ENCODE measurements at places on chromosomes 16 and 17. TPM values are rescaled to one million over a fixed set of nuclear protein-coding genes. Genes with fewer than 3 reads are reported as not detected.

OTOA gene
- not detected for polyA plus RNA-seq

SOX8 gene
- 4.7 TPM for polyA plus RNA-seq

SPATA22 gene
- not detected for polyA plus RNA-seq

CFAP119 gene
- 6.1 TPM for polyA plus RNA-seq

DNA sequence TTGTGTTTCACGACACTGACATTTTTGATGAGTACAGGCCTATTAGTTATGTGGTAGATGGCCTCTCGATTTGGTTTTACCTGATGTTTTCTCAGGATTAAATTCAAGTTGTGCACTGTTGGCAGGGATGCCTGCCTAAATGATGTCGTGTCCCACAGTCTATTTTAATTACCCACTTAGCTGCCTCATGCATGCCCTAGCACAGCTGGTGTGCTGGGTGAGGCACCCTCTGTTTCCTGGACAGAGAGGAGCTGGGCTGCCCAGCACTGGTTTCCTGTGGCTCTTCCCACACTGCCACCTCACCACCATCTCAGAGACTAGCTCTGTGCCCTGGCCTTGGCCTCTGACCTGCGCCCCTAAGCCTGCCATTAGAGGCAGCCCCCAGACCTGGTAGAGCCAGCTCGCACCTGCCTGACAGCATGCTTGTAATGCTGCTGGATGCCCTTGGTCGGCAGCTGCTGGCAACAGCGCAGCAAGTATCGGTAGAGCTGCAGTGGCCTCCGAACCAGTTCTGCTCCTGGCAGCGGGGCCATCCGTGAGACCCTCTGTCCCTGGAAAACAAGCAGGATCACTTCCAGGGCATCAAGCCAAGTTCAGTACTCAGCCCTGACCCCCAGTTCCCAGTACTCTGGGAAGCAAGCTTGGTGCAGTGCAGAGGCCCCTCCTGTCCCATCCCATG is 10.9 kb downstream of the LYRM9 start:
- DNase-seq, result no peak

GRCh38 chr17:45092911-45093430 is 31.9 kb downstream of the NMT1 start:
- DNase-seq, result peak; percentile 86

- DNase-seq, result no peak
These were observed 79.0 kb downstream of the PITPNC1 start for GRCh38 chr17:67456103-67456502.

DNA sequence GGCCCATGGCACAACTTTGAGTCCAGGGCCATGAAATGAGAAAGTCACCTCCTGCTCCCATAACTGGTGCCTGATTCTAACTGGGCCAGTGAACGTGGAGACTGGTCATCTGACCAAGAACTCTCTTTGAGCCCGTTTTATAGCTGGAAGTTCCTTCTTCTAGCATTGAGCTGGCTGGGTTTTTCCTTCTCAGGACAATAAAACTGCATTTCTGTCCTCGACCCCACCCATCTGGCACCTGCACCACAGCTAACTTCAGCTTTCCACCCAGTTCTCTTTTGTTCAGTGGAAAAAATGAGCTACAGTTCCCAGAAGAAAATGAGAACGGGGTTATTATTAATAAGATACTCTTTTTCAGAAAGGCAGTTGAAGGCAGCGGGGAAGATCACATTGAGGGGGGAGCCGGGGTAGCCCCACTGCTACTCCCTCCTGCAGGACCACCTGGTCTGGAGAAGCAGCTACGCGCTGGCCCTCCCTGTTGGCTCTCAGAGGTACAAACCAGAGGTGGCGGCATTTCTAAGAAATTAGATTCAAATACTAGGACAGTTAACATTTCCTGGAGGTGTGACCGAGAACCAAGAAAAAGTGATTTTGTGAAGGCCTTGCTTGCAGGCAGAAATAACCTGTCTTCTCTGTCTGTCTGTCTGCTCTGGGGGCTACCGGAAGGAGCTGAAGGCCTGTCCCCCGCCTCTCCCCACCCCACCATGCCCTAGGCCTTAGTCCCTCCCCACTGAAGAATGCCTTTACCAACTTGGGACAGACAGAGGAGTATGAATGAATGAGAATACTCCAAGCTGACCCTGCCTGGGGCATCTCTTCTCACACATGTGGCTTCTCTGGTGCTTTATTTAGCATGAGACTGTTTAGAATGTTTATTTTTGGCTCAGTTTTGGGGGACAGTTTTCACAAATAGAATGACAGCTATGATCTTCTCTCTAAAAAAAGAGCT is 123.9 kb downstream of the XYLT1 start:
- peak; percentile 36 for DNase-seq

DNA sequence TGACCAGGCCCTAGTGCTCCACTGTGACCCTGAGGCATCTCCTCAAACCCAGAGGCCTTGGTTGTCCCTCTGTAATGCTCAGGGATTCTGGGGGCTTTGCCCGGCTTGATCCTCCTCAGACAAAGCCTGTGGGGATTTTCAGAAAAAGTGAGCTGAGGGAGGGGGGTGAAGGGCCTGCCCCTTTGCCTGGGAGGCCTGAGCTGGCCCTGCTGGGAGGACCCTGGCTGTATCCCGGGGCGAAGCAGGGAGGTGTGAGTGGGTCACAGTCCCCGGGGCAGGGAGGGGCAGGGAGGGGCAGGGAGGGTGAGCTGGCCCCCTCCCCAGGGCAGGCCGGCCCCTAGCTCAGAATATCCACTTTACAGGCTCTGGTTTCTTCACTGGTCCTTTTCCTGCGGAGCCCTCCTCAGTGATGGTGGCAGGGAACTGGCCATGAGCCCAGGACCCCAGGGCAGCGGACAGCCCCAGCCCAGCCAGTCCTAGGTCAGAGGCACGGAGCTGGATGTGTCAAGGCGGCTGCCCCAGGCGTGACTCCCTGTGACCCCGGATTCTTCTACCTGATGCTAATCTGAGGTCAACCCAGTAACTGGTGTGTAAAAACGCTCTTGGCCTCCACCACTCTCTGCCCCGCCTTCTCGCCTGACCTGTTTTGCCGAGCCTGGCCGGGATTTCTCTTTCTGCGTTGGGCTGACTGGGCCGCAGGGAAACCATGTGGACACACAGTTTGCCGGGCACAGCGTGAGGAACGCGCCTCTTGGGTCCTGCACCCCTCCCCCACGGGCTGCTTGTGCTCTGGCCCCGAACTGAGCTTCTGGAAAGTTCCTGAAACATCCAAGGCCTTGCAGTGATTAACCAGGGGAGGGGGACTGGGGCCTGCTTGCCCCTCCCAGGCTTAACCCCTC is 5.8 kb upstream of the FASN start:
- peak; percentile 90 for DNase-seq

DNA sequence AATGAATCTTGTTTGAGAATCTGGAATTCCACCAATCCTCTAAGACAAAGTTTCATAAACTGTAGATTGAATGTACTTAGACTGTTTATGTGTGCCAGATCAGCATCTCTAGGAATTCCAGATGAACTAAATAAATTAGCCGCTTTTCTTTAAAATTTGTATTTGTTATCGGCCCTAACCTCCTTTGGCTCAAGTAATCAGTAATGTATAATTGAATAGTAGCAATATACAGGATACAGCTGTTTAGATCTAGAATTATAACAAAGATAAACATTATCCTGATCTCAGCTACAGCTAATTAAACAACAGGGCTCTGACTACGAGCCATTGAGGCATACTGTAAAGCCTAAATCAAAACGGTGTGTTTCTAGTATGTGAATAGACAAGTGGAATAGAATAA is 120.3 kb downstream of the CYB561 start:
- no peak for DNase-seq

- no peak for DNase-seq
These were observed 12.0 kb downstream of the CBFB start for GRCh38 chr16:67040906-67041305.

- DNase-seq, result no peak
These were observed 33.0 kb downstream of the USP10 start for GRCh38 chr16:84732674-84733352.

GRCh38 chr16:54936201-54936978 is 5.7 kb downstream of the IRX5 start:
- DNase-seq, result peak; percentile 56

DNA sequence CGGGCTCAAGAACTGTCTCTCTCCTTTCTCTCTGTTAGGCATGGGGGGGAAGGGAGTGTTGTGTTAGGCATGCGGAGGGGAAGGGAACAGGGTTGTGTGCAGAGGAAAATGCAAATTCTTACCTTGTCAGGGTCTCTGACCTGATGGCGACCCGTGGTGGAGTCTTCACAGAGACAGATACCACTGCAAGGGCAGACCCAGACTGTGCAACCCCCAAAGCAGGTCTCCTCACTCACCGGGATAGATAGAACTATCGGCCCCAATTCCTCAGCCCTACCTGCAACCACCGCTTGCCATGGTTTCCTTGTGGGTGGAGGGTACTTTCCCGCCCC is 9.6 kb upstream of the MPP2 start:
- no peak for DNase-seq

DNA sequence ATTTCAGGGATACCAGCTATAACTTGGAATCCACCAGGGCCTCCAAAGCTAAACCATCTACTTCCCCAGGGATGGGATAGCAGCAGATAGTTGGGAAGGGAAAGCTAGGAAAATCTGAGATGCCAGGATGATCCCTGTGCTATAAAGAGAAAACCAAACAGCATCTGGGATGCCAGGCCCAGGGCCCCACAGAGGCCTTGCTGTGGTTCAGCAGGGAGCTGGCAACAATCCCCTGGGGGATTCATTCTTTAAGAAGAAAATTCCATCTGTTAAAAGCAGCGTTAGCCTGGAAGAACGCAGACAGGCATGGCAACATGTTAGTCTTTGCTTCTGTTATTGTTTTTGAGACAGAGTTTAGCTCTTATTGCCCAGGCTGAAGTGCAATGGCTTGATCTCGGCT is 16.6 kb downstream of the MYO18A start:
- peak; percentile 26 for DNase-seq

DNA sequence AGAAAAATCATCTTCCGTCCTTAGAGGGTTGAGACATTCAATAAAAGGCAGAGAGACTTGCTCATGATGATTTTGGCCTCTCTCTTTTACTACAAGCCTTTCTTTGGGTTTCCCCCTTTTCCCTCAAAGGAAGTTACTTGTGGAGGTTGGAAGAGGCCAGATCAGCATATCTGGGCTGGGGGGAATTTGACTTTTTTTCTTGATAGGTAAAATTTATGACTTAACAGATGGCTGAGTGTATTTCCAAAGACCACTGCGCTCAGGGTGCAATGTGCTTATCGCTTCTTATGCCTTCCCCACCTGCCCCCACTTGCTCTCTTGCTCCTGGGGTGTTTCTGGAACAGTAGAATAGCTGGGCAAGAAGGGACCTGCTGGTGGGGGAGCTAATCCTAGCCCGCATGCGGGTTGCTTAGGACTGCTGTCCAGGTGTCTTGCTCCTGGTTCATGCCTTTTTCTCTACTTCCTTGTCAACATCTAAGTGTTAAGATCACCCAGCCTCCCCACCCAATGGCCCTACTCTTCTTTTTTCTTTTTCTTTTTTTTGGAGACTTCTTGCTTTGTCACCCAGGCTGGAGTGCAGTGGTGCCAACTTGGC is 131.9 kb downstream of the MSI2 start:
- DNase-seq, result no peak

DNA sequence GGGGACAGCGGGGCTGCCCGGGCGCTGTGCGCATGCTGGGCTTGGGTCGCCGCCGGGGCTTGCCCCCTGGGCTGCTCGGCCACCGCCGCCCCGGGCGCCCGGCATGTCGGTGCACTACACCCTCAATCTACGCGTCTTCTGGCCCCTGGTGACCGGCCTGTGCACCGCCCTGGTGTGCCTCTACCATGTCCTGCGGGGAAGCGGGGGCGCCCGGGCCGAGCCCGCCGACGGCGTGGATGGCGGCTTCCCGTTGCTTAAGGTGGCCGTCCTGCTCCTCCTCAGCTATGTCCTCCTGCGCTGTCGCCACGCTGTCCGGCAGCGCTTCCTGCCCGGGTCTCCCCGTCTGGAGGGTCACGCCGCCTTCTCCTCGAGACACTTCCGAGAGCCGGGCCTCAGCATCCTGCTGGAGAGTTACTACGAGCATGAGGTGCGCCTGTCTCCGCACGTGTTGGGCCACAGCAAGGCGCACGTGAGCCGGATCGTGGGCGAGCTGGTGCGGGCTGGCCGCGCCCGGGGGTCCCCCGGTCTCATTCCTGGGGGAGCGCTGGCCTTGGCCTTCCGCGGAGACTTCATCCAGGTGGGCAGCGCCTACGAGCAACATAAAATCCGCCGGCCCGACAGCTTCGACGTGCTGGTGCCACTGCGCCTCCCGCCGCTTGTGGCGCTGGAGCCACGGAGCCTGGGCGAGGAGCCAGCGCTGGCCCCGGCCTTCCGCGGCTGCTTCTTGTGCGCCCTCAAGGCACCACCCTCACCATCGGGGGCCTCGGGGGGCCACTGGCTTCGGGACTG is 789 bp downstream of the ITPRIPL2 start:
- DNase-seq, result peak; percentile 46

- DNase-seq, result no peak
These were observed 2.2 kb downstream of the TMEM204 start for GRCh38 chr16:1535391-1536291.

DNA sequence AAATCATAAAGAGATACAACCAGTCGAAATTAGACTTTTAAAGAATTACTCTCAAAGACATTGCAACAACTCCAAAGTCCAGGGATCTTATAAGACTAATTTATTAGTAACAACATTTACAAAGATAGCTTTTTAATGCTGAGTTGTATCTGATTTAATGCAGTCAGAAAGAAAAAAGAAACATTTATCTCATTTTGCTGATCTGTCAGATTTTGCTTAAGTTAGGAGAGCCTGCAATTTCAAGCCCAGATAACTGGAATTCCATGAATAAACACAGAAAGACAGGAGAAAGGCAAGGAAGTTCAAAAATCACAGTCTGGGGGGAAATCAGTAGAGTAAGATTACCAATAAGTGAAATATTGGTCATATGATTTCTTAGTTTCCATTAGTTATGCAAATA is 22.9 kb downstream of the SLFN11 start:
- no peak for DNase-seq

- no peak for DNase-seq
These were observed 8.8 kb downstream of the TMEM170A start for GRCh38 chr16:75455677-75456076.

GRCh38 chr17:56833057-56833808 is 487 bp downstream of the C17orf67 start:
- DNase-seq, result peak; percentile 91

DNA sequence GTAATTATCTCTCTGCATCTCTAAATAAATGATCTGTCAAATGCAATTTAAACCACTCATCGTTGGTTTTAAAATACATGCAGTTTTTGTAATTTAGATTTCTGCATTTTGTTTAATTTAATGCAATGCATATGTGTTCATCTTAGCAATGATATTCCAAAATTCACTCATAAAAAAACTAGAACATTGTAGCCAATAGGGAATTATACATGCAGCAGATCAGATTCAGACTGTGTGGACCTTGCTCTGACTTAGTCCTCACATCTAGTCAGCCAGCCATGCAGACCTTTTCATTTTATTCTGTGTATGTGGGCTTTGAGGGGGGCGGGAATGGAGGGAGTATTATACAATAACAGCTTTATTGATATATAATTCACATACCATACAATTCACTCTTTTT is 37.3 kb upstream of the SIAH1 start:
- DNase-seq, result no peak

DNA sequence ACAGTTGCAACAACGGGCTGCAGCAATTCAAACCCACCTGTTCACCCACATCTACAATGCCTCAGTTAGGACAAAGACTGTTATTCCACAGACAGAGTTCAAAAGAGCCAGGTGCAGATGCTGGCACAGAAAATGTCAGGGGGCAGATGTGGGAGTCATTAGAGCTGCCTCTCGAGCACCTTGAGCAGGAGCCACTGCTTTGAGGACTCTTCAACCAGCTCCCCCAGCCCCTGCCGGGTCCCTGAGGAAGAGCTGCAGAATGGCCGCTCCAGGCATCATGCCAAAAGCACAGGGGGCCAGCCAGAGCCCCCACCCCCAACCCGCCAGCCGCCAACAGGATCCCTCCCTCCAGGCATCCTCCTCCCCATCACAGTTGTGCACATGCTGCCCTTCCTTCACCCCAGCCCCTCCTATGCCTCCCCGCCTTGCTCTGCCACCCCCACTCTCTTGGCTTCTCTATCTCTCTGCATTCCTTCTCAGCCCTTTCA is 20.8 kb downstream of the C17orf67 start:
- DNase-seq, result no peak
